ENCODE measurements at places on chromosomes 2 and 18.

- DNase-seq, result no peak
Measured at GRCh38 chr18:54777118-54777791, 51.0 kb upstream of the RAB27B start.

DNA sequence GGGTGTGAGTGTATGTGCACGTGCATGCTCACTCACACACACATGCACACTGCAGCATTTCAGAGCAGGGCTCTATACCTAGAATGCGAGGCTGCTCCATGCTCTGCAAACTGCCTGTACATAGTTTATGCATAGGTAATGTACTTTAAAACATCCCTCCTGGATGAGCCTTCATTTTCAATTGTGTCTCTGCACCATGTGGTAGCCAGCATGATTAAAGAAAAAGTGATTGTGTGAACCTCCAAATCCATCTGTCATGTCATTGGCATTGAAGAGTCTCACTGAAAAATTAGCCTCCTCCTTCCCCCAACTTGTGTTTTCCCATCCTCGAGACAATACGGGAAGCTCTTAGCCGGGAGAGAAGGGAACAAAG is 120.9 kb upstream of the SPATS2L start:
- DNase-seq, result no peak

GRCh38 chr2:20099780-20100179 is 48.4 kb upstream of the LAPTM4A start:
- no peak for DNase-seq

DNA sequence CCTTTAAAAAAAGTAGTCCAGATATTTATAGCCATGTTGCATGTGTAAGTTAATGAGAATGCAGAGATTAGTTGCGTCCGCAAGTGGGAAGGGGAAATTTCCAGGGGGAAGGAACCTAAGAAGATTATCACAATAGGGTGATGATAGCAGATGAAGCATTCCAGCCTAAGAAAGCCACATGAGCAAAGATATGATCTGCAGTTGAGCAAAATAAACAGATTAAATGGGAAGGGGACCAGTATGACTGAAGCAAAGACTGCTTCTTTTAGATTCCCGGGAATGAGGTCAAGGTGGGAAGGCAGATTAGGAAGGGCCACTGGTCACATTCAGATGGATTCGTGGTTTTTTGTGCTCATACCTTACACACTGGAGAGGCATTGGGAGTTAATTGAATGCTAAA is 154.6 kb upstream of the CDH2 start:
- DNase-seq, result no peak

Measured in 8988T (cell line).